ENCODE measurements at places on chromosomes 7 and 10.

DNA sequence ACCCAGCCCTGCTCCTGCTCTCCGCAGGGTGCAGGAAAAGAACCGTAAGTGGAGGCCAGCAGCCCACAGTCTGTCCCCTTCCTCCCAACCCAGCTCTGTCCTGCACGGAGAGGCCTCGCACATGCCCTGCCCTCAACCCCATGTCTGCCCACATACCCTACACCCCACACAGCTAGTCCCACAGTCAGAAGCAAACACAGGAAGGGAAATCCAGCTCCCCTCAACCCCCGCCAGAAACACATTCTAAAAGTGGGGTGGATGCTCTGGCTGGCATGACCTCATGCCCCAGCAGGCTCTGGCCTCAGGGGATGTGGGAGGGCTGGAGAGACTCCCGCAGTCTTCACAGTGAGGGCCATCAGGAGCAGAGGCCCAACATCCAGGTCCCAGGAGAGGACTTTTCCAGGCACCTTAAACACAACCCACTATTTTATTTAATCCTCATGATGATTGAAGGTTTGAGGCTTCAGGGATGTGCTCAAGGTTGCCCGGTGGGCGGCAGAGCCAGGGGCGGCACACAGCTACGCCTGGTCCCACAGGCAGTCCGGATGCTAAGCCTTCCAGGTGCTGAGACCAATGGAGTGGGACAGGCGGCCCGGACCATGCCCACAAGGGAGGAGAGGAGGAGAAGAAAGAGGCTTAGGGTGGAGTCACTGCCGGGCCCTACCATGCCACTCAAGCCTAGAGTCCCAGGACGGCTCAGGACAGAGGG is 29.9 kb downstream of the CALML5 start:
- no peak for DNase-seq

- no peak for DNase-seq
Measured at GRCh38 chr7:120395526-120396019, 122.6 kb downstream of the KCND2 start.

GRCh38 chr7:22350466-22351328 is 6.3 kb downstream of the RAPGEF5 start:
- no peak for DNase-seq

- no peak for DNase-seq
Measured at GRCh38 chr10:110151467-110151866, 55.9 kb upstream of the MXI1 start.

DNA sequence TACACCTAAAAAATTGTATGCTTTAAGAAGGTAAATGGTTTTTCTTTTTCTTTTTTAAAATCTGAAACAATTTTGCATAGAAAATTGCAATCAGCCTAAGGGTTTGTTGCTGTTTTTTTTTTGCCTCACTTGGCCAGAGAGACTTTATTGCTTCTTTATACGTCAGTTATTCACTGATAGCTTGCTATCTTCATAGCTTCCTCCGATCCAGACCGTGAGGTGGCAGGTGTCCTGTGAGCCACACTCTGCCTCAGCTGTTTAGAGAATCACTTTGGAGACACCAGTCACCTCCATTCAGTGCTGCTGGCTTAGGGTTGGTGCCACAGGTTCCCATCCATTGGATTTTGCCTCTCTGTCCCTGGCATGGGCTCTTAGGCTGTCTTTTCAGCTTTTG is 68.0 kb downstream of the HHEX start:
- DNase-seq, result no peak

GRCh38 chr10:2851566-2851965 is 215.8 kb upstream of the PFKP start:
- no peak for DNase-seq

GRCh38 chr10:97684866-97685394 is 2.1 kb downstream of the AVPI1 start:
- DNase-seq, result no peak

All from stimulated activated naive B cell treated with anti-CD40 and anti-IgM and Interleukin-4, amounts not matched to agents 10 μg/mL and 1 μg/mL and 100 μg/mL, for 72 hours (primary cell).